NCI-H69 (cell line): ENCODE measurements at places on chromosomes 12 and 14.
A peak's percentile ranks its signal among the peaks of the same experiment; 100 is the strongest.

GRCh38 chr12:119178544-119179334 lies at the start of gene HSPB8:
Gene HSPB8, plus strand, starts transcription at chr12:119178931. Its CDS starts 382 bp downstream, at chr12:119179313.
- peak; percentile 58 for DNase-seq

DNA sequence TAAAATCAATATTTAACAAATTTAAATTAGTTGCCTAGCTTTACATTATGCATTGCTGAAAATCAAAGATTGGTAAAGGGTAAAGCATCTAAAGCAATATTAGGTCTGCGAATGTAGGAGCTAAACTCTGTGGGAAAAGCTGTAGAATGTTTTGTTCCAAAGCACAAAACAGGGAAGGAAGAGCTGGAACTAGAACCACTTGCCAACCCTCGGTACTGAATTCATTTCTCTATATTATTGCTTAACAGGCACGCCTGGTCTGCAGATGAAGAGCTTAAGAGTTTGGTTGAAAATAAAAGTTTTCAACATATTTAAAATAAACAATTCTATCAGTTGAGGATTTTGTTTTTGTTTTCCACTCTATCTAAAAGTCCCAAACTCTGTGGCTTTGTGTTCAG lies 1252.8 kb upstream of the SEL1L start:
- no peak for DNase-seq

DNA sequence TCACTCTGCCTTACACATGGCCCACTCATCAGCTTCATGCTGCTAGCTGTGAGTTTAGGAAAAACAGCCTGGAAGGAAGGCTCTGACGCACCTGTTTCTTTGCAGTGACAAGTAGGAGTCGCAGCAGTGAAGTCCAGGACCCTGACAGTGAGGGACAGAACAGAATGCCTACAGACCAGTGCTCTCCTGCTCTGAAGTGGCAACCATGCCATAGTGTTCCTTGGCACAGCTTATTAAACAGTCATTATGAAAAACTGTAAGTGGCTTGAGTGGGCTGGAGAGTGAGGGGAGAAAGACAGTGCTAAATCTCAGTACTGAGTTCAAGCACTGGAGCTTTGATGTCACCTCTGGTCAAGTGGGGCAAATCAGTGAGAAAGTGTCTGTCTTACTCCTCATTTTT lies 61.7 kb downstream of the MYRFL start:
- DNase-seq, result no peak

GRCh38 chr14:21880918-21881317 lies 207.3 kb upstream of the OR4E1 start:
- DNase-seq, result no peak

DNA sequence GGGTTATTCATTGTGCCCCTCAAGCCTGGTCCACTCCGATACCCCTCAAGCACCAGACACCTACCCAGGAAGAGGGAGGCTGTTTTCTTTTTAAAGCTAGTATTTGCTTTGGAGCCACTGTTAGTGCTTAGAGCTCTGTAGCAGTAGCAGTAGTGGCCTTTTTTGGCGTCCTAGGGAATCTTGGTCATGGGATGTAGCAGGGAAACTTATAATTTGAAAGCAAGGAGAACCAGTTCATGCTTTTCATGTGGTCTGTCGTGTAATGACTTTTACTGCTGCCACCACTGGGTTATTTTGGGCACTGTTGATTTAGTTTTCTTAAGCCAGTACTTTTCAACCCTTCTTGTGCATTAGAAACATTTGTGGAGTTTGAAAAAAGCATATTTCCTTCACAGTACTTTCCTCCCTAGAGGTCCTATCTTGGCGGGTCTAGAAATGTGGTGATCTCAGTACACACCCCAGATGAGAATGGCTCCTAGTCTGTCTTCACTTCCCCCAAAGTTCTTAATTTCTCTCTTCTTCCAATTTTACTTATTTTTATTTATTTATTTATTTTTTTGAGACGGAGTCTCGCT lies 49.7 kb downstream of the MARK3 start:
- no peak for DNase-seq

- no peak for DNase-seq
These were observed 220.8 kb downstream of the ITPR2 start for GRCh38 chr12:26612203-26612602.

- DNase-seq, result no peak
These were observed 182.1 kb upstream of the HMGA2 start for GRCh38 chr12:65642061-65642661.

DNA sequence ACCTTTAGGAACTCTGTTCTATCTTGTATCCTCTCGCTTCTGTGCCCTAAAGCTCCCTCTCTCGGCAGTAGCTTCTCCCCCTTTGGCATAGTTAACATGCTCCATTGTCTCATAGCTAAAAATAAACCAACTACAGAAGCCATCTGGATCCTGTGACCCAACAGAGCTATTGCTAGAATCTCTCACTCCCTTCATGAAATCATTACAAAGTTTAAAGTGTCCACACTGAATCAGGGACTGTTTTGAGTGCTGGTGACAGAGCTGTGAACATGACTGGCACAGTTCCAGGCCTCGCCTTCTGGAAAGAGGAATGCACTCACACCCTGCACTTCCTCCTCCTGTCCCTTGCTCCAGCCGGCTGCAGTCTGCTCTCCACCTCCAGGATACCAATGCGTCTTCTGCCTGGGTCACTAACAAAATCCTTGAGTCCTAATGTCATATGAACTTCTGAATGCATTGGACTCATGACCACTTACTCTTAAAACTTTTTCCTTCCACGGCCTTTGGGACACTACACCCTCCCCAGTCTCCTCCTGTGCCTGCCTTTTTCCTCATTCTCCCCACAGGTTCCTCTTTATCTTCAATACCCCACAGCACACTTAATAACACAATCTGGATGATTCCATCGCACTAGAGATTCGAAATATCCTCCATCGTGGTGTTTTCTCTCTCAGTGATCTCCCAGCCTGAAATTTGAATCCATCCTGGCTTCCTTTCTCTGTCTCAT lies 13.2 kb downstream of the PLBD1 start:
- peak; percentile 28 for DNase-seq

DNA sequence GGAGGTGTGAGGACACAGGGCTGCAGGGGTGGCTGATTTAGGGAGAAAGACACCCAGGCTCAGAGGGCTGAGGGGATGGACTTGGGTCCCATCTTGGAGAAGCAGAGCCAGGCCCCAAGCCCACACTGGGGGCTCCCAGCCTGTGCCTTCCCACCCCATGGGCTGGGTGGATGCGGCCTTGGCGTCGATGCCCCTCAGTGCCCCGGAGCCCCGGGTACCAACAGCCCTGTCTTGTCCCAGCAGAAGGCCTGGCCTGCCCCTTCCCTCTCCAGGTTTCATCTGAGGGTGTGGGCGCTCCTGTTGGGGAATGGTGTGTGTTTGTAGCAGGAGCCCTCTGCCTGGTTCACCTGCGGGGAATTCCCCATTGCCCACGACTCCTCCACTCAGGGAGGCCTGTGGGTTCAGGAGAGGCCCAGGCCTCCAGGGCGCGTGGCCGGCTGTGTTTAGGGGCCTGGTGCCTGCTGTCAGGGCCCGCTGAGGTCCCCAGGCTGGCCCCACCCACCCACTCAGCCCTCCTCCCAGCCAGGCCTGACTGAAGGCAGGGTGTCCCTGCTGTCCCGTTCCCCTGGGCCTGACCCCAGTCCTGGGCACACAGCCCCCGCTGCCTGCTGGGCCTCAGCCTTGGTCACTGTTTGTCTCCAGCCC lies 51.1 kb upstream of the BEGAIN start:
- no peak for DNase-seq

GRCh38 chr14:34710744-34711143 lies 3.6 kb downstream of the CFL2 start:
- DNase-seq, result no peak

DNA sequence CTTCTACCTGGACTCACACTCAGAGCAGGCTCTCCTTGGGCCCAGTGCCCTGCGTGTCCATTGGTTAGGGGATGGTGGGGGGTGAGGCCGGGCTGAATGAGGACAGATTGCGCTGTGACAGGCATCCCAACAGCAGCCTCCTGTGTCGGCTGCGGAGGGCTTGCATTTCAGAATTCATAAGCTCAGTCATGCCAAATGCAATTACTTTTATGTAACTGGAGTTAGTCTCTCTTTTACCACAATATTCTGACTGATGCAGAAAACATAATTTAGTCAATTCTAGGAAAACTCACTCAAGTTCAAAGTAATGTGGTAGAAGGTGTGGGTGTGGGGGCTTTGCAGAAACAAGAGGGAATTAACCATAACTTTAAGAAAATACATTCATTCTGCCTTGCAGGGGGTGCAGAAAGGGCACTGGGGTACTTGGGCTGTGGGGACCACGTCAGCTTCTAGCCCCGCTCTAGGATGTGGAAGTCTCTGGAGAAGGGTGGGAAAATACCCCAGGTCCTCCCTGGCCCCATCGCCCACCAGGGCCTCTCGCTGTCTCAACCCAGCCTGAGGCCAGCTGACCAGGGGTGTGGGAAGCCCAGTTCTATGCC lies 257.7 kb downstream of the ADGRD1 start:
- no peak for DNase-seq

- DNase-seq, result peak; percentile 96
These were observed 147.9 kb upstream of the NCOR2 start for GRCh38 chr12:124715121-124715990.

DNA sequence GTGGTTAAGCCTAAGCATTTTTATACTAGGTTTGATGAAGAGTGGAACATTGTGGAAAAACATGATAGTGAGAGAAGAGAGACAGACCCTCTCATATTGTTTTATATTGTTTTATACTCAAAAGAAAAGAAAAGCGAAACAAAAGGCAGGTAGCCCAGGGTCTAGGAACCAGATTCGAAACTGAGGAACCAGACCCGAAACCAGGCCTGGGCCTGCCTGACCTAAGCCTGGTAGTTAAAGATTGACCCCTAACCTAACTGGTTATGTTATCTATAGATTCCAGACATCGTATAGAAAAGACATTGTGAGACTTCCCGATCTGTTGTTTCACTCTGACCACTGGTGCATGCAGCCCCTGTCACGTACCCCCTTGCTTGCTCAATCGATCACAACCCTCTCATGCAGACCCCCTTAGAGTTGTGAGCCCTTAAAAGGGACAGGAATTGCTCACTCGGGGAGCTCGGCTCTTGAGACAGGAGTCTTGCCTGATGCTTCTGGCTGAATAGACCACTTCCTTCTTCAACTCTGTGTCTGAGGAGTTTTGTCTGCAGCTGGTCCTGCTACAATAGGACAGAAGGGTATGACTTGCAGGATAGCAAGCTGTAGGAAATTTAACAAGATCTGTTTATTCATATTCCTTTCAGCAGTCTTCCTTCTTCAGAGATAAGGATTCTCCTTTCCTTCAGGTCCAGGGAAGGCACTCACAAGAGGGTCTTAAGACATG lies 147.1 kb upstream of the PLEKHA5 start:
- no peak for DNase-seq

DNA sequence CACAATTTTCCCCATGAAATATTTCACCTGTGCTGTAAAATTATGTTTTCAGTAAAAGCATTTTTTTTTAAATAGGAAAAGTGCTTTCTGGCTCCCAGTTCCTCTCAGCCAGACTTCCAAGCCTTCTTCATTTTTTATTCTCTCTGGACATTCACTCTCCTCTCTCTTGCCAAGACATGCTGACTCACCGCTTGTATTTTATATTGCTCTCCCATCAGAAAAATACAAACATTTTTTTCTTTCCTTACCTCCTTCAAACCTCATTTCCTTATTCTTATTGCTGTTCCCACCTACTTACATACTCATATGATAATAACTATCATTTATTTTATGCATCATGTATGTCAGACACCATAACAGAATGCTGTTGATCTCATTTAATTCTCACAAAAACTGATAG lies 37.7 kb upstream of the ZNF641 start:
- DNase-seq, result no peak
